Tibial artery (tissue), 4 donors: ENCODE measurements at places on chromosomes 1 and 21.

DNA sequence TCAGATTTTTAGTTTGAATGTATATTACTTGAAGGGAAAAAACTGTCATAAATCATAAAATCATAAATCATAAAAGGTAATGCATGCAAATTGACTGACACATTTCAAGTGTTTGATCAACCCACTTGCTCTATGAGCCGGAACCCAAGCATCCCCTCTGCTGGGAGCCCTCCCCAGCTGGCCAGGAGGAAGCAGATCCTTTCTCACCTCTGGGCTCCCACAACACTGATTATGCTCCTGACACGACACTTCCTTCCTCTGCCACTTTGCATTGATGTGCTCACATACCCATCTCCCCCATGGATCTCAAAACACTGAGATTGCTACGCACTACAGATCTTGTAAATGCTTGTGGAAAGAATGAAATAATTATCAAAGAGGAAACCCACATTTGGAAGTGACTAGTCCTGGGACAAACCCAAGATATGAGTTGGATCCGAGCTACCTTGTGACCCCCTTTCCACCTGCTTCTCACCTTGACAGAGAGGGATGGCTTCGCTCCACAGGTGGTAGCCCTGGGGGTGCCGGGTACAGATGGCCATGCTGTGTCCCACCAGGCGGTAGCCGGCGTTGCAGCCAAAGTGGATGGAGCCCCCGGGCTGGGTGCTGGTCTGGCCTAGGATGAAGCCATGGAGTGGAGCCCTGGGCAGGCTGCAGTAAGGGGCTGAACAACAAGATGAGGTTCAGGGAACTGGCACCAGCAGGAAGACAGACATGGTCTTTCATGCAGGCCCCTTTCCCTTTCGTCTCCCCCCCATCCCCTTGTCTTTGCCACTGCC, 104.6 kb downstream of the ZSCAN20 start:
- no peak for DNase-seq

GRCh38 chr1:113303267-113303666, 87.0 kb upstream of the MAGI3 start:
- no peak for DNase-seq

DNA sequence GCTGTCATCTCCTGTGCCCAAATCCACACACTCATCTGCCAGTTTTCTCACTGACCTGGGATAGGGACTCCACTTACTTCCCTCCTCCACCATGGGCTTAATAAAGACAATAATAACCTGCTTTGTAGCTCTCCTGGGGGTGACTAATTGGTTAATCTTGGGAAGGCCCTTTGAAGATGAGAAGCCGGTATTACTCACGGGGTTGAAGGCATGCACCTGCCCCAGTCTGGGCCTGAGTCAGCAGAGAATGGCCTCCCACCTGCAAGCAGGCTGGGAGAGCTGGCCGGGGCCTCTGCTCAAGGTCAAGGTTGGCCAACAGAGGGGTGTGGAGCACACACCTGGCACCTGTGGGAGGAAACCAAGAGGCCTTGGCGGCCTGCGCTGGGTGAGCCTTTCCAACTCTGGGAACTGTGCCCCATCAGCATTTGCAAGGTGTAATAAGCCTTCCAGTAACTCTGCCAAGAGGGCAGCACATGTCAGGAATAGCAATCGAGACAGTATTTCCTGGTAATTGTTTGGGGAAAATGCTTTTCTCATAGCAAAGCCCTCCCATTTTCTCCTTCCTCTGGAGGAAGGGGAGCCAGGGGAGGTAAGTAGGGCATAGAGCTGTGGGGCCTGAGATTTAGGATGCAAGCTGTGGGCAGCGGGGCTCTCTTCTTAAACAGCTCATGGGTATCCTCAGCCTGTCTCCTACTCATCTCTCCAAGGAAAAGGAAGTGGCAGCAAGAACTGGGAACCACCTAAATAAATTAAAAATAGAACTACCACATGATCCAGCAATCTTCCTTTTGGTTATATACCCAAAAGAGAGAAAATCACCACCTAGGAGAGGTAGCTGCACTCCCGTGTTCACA, 49.0 kb downstream of the TOMM20 start:
- no peak for DNase-seq

DNA sequence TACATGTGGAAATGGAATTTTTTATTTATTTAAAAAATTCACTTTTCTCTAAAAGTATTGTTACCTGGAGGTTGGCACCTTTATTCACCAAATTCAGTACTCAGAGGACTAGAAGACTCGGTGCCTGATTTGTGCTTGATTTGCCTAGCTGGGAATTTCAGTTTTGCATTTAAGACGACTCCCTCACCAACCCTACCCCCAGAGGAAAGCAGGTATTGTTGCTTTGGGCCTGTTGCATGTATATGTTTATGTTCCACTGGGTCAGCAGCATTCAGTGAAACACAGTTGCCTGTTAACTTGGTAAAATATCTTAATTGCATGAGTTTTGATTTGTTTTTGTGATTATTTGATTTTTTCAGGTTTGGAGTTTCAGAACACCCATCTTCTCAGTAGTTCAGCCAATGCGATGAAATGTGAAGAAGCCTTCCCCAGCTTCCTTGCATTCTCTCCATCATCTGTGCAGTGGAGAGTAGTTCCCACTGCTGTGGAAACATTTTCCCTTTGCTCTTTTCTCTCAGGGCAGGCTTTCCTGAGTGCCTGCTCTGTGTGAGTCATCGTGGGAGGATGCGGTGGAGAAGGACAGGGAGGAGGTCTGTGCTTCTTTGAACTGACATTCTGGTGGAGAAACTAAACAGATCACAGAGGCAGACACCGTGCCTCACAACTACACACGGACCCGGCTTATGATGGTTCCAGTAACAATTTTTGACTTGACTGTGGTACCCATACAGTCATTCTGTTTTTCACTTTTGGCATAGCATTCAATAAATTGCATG, 6.4 kb downstream of the ADARB1 start:
- no peak for DNase-seq

DNA sequence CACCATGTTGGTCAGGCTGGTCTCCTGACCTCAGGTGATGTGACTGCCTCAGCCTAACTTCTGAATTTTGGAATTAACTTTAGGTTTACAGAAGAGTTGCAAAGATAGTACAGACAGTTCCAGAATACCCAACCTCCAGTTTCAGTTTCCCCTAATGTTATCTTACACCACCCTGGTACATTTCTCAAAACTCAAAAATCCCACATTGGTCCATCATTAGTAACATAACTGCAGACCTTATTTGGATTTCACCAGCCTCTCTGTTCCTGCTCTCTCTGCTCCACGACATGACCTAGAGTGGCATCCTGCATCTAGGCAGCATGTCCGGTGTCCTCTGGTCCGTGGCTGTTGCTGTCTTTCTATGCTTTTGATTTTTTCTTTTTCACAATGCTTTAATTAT, 5.0 kb upstream of the ZC3H12A start:
- DNase-seq, result no peak

DNA sequence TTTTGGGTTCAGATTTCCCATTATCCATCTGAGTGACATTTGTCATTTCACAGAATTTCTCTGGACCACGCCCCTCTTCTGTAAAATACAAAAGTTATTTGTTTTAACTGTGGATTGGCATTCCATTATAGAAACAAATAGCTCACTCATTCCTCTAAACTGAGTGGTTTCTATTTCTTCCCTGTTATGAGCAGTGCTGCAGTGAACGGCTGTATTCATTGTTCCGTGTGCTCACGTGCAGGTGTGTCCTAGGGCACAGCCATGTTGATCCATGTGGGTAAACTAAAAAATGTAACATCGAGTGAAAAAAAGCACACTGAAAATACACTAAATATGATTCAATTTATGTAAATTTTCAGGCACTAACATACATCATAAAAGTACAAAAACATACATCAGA, 27.0 kb upstream of the IL12RB2 start:
- no peak for DNase-seq

DNA sequence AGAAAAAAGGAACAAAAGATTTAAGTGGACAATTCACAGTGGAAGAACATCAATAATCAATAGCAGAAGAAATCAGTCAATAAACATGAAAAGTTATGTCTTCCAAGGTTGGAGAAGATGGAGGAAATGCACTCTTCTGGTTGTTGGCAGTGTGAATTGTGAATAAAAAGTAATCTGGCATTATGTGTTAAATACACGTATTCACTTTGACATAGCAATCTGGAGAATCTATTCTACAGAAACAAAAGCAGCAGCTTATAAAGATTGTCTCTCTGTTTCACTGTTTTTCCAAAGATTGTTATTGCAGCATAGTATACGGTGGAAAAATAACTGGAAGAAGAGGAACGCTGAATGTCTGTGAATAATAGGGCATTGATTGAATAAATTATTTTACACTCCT, 169.4 kb downstream of the NEK7 start:
- DNase-seq, result no peak

GRCh38 chr1:177171536-177172123, 872 bp downstream of the BRINP2 start:
- no peak for DNase-seq

- DNase-seq, result no peak
These were observed 28.2 kb downstream of the LAMC2 start for GRCh38 chr1:183214021-183214970.

DNA sequence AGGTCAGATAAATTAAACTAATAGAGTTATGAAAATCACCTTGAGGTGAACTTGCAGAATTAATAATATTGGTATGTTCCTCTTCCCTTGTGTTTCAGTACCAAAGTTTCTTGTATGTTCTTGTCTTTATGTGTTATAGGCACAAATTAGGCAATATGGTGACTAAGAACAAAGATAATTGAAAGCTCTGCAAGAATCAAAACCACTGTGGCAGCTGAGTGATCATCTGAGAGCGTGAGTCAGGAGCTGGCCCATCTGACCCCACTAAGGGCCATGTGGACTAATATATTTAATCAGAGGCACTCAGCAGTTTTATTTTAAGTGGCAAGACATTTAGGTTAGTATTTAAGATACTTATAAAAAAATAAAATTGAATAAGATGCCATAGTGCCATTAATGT, 12.8 kb upstream of the CASQ2 start:
- DNase-seq, result no peak

GRCh38 chr1:27876341-27877114, 4.2 kb downstream of the THEMIS2 start:
- no peak for DNase-seq

DNA sequence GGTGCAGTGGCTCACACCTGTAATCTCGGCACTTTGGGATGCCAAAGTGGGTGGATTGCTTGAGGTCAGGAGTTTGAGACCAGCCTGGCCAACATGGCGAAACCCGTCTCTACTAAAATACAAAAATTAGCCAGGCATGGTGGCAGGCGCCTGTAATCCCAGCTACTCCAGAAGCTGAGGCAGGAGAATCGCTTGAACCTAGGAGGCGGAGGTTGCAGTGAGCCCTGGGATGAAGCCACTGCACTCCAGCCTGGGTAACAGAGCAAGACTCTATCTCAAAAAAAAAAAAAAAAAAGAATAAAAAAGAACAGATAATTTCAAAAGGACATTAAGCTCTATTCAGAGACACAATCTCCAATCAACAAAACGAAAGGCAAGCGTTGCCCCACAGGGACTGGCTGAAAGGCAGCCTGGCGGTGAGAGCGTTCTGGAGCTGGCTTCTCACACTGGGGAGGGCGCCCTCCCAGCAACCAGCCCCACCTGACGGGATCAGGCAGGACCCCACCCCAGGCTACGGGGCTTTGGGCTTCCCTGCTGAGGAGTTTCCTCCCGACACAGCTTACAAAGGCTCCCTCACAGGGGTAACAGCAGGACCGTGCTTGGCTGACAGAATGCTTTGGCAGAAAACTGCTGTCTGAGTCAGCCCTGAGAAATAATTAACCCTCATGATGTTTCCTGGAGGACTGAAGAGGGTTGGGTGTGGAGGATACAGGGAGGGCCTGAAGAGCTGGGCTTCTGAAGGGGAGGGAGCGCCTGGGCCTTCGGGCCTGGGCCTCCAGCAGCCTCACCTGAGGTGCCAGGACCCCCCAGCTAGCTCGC, 31.1 kb upstream of the SRP9 start:
- peak; percentile 79 for DNase-seq

DNA sequence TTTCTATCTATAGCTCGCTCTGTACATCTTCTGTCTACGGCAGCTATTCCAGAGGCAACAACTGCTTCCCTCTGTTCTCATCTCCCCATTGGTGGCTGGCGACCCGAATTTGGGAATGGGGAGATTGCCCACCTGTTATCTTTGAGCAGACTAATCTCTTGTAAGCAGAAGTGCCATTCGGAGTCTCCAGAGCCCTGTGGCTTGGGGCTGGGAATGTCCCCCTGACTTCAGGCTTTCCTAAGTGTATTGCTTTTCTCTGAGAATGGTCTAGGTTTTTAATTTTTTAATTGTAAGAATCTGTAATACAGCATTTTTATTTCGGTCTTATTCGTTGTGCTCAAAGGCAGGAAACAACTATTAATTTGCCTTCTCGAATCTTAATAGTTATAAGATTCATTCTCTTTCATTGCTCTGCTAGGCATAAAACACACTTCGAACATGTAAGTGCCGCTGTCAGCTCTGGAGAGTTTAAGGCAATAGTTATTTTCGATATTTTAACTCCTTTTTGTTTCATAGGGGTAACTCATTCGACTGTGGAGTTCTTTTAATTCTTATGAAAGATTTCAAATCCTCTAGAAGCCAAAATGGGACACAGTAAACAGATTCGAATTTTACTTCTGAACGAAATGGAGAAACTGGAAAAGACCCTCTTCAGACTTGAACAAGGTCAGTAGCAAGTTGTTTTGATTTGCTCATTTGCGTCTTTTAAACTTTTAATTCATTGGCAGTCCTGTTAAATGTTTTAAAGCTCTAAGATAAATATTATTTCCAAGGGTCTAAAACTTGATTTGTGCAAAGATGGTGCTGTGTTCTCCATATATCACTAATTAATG, 514 bp downstream of the AGL start:
- DNase-seq, result no peak

- no peak for DNase-seq
These were observed 775 bp downstream of the TMEM125 start for GRCh38 chr1:43270421-43271095.

GRCh38 chr1:54304518-54304917, 101.7 kb downstream of the SSBP3 start:
- no peak for DNase-seq

GRCh38 chr1:32122151-32122550, 14.3 kb downstream of the KPNA6 start:
- DNase-seq, result no peak

DNA sequence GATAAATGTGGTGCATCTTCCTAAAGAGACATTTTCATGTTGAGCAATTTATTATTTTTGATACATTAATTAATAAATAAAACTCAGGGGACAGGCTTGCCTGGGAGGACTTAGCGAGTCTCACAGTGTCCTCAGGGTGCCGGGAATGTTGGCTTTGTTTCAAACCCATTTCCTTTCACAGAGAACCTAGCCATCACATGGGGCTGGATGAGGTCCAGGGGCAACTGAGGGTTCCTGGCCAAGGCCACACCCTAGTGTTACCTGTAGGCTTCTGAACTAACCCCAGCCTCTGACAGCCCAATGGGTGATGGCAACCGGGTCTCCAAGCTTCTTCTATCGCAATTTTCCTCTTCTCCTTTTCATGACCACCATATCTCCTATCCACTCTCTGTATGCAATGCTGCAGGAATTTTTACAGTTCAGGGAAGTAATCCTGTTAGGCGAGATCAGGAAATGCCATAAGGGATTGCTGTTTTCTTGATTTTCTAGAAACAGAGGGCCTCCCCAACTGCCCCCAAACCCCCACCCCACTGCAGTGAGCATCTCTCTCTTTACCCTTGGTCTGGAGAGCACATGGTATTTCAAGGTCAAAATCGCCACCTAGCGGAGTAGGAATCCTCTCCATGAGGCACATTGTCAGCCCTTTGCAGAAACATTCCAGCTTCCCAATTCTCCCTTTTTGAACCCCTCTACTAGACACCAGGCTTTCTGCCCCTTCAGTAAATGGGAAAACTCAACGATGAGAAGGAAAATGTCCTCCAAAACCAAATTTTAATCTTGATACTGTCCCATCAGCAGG, 22.1 kb upstream of the SMYD3 start:
- DNase-seq, result no peak
